ENCODE measurements at places on chromosomes 12 and 14.

GRCh38 chr12:54018468-54018984, 9.7 kb upstream of the HOXC6 start:
- no peak for DNase-seq

DNA sequence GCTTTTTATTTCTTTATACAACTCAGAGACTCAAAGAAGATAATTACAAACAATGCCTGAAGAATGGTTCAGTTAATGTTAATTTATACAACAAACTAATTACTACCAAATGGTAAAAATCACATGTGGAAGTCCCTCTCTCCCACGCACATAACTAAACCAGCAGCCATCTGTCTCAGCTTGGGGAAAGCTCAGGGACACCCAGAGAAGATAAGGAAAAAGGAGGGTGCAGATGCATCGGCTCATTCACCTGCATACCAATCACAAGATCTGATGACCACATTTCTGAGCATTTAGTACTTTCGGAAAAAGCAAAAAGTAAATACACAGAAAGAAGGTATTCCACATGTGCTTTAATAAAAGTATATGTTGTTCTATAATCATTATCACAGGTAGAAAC, 136.3 kb downstream of the SOX5 start:
- no peak for DNase-seq

- no peak for DNase-seq
Observed at GRCh38 chr14:92563359-92563758, 49.8 kb downstream of the RIN3 start.

DNA sequence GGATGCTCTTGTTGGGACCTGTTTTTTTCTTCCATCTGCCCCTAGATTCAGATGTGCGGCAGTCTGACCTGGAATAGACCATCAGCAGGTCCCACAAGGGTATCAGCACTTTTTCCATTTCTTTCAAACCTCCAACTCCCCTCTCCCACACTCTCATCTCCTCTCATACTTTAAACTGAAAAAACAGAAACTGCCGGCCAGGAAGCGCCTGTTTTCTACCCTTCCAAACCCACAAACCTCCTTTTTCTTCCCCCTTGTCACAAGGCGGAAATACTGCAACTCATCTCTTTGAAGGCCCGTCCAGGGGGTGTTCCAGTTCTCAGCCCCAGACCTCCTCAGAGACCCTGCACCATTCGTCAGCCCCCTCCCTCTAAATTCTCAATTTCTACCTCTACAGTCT, 62.5 kb upstream of the FKBP4 start:
- no peak for DNase-seq

DNA sequence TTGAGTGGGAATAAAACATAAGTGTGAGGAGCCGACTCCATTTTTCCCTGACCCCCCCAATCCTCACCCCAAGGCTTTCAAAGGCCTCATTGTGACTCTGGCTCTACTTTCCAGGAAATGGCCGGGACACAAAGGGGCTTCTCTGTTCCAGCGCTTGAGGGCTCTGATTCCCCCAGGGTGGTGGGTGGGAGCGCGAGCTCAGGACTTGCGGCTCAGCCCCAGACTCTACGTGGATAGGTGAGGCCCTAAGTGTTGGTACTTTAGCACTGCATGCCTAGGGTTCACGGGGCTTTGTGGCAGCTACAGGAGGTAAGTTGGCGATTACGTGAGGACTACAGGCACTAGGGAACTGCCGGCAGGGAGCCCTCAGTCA, 553 bp downstream of the CNPY2 start:
- no peak for DNase-seq

- no peak for DNase-seq
Observed at GRCh38 chr12:49015196-49015595, 3.4 kb downstream of the PRKAG1 start.

- DNase-seq: no peak
Observed at GRCh38 chr12:15899282-15899870, 11.8 kb upstream of the DERA start.

- DNase-seq: no peak
Observed at GRCh38 chr14:95681153-95681552, 5.1 kb upstream of the TCL1B start.

GRCh38 chr14:53304726-53305381, 151.7 kb upstream of the DDHD1 start:
- no peak for DNase-seq

DNA sequence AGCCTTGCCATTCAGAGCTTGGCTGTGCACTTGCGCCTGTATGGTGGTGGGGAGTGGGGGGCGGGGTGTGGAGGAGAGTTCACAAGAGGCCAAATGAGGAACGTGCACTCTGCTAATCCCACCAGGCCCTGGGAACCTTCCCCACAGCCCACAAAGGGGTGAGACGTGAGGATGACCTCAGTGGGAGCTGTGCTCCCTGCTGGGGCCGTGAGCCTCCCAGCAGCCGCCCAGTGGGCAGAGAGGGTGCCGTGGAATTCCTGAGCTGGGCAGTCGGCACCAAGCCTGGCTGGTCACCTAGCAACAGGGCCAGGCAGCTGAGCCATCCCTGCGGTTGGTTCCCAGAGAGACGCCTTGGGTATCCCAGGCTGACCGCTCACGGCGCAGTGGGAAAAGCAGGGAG, 53.7 kb downstream of the CCNK start:
- DNase-seq: no peak

- no peak for DNase-seq
Observed at GRCh38 chr12:22412581-22412980, 78.1 kb upstream of the ST8SIA1 start.

GRCh38 chr12:49410818-49411217, 43.6 kb downstream of the SPATS2 start:
- DNase-seq: no peak

DNA sequence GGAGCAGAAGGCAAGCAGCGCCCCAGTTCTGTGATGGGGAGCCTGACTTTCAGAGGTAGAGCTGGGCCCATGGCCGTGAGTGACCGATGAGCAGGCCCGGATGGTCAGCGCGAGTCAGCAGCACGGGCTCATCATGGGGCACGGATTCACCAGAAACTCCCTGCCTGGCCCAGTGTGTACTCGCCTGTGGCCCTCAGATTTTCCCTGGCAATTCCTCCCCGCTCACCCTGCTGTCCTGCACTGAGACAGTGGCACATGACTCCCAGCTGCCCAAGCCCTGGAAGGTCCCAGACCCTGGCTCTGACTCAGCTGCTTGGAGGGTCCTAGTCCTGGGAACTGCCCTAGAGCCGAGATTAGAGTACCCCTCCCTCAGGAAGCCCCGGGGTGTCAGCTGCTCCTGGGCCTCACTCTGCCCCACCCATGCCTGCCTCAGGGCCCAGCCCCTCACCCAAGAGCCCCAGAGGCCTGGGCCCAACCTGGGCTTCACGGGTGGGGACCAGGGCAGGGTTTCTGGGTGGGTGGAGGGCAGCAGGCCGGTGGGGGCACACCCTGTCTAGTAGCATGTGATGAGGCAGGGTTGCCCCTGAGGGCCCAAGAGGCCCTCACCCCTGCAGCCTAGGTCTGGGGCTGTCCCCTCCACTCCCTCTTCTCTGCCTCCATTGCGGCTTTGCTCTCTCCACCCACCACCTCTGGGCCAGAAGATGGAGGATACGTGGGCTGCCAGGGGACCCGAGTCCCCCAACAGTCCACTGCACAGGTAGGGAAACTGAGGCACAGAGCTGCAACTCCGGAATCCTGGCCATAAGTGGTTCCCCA, 8.4 kb downstream of the TRMT61A start:
- no peak for DNase-seq

DNA sequence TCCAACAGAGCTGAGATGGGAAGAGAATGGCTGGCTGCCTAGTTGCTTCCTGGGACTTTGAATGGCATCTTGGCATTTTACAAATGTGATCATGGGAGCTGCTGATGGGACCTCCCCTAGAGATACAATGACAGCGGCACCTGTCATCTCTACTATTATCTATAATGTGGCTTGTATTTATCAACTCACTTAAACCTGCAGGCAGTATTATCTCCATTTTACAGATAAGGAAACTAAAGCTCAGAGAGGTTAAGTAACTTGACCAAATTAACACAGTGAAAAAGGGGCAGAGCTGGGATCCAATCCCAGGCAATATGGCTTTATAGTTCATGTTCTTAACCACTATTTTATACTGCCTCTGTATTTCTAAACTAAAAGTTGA, 111.7 kb downstream of the CHST11 start:
- no peak for DNase-seq

DNA sequence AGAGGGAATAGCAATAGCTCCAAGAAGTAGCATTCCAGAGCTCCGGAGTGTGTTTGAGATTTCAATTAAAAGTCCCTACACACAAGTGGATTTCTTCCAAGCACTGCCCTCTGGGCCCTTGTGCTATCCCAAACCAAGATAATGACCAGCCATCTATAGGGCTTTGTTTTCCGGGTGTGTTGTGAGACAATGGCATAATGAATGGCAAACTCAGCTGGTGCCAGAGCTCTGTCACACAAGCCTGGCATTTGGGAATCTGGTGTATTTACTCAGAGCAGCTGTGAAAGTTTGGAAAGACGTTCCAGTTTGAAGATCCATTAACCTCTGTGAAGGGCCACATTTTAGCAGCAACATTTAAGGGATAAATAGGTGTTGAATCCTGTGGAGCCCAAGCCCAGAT, 61.2 kb upstream of the TMTC2 start:
- DNase-seq: no peak

GRCh38 chr12:123120452-123121166, 30.3 kb downstream of the PITPNM2 start:
- no peak for DNase-seq

All from GOT3 (cell line).